ENCODE measurements at places on chromosomes 11 and 22.
A peak's percentile ranks its signal among the peaks of the same experiment; 100 is the strongest.

- peak; percentile 27 for DNase-seq
Observed at GRCh38 chr11:110059706-110060463, 33.3 kb upstream of the ZC3H12C start.

- DNase-seq, result no peak
Observed at GRCh38 chr11:57399221-57399620, 8.8 kb upstream of the PRG2 start.

DNA sequence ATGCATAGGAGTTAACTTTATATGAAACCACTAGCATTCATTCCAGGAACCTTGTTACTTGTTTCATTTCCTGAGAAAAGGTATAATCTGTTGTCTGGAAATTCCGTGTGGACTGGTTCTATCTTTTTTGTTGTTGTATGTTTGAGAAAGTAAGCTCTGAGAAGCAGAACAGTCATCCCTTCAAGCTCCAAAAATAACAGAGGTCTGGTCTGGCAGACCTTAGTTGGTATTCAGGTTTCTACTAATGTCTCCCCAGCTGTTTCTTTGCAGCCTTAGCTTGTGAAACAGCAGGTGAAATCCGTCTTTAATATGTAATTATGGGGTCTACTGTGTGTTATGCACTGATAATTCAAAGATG lies 2.4 kb downstream of the RNF121 start:
- no peak for DNase-seq

DNA sequence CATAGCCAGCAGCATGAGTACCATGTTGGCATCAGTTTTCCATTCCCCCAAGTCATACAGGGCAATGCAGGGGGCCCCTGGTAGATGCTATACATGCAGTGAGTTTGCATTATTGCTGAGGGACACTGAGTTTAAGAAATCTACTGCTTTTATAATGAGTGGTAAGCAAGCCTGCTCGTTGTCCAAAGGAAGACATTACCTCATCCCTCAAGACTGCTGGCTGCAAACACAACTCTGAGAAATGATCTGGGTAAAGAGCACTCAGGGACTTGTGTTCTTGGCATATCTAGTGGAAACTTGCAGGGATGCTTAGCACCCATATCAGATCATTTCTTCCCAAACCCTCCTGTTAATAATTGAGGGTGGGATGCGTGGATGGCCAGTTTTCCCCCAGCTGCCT lies 77.9 kb downstream of the CWC15 start:
- peak; percentile 86 for DNase-seq

GRCh38 chr11:19715373-19715772 lies 2.7 kb downstream of the NAV2 start:
- DNase-seq, result peak; percentile 89

DNA sequence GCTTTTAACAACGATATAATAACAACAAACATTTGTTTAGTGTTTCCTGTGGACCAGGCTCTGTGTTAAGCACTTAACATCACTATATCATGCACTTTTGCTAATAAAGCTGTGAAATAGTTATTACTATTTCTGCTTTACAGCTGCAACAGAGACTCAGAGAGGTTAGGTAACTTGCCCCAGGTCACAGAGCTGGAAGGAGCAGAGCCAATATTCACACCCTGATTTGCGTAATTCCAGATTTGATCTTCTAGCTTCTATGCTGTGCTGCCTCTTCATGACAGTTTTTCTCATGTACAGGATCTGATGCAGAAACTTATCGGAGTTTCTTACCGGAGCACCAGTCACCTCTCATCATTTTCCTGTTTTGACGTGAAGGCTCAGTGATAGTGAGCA lies 33.6 kb upstream of the EHF start:
- DNase-seq, result peak; percentile 50

GRCh38 chr11:59842316-59842715 lies 3.0 kb downstream of the CBLIF start:
- no peak for DNase-seq

DNA sequence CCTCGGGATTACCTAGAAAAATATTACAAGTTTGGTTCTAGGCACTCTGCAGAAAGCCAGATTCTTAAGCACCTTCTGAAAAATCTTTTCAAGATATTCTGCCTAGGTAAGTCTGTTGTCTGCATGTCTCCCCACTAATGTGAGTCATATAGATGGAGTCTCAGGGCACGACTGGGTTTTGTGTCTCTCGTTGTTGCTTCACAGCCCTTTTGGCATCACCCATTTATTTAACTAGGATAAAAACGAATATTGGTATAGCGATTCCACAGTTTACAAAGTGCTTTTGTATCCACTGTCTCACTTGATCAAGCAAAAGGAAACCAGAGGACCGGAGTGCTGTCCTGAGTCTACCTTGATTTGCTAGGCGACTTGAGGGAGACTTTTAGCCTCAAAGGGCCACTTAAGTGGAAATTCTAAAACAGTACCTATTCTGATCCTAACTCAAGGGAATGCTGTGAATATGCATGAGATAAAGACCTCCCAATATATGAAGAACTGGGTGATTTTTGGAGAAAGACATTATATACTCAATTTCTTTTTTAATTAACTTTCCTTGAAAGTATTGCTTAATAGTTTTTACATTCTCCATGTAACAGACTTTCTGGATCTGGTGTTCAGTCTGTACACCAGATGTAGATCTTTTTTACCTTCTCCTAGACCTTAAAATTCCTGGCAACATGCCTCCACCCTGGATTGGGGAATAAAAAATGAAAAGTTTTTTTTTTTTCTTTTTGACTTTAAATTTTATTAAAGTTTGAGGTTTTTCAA lies 590 bp downstream of the NNMT start:
- DNase-seq, result no peak

DNA sequence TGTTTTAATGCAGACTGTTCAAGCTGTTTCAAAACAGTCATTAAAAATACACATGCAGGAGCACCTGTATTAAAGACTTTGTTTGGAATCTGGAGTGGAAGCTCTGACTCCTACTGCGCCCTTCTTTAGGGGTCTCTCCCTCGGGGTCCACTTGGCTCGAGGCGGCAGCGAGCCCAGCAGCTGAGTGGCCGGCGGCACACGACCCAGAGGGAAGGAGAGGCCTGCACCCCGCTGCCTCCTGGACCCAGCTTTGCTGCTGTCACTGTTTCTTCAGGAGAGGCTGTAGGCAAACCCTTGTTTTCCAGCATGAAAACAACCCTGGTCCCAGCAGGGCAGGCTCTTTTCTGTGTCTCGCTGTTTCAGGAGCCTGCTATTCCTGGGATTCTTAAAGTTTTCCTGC lies 29.2 kb downstream of the MUC6 start:
- DNase-seq, result no peak

DNA sequence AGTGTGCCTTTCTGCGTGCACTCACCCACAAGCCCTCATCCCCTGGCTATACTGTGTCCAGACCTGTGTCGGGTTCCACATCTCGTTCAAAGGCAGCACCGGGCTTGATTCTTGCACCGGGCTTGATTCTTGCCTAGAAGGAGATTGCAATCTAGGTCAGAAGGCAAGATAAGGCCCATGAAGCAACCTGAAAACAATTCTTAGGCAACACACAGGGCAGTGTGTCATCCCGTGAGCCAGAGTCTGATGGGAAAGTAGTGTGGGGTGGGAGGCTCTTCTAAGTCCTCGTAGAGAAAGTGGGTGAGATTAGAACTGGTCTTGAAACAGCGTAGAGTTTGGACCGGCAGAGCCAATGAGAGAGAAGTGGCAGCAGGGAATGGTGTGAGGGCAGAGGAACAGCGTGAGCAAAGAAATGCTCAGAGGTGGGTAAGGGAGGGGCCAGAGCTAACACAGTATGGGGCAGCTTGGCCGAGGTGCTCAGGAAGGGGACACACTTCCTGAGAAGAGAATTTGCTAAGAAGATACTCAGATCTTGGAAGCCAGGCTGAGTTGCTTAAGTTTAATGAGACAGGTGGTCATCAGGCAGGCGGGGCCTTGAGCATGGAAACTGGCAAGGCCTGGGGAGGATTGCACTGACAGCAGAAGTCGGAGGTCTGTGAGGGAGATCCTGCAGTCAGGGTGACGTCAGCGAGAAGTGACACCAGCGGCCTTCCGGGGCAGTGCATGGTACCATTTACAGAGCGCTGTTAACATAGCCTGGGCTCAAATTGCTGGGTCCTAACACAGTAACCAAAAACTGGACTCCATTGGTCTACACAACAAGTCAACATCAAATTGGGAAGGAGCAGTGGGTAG lies 40.7 kb upstream of the DKK3 start:
- peak; percentile 99 for DNase-seq

DNA sequence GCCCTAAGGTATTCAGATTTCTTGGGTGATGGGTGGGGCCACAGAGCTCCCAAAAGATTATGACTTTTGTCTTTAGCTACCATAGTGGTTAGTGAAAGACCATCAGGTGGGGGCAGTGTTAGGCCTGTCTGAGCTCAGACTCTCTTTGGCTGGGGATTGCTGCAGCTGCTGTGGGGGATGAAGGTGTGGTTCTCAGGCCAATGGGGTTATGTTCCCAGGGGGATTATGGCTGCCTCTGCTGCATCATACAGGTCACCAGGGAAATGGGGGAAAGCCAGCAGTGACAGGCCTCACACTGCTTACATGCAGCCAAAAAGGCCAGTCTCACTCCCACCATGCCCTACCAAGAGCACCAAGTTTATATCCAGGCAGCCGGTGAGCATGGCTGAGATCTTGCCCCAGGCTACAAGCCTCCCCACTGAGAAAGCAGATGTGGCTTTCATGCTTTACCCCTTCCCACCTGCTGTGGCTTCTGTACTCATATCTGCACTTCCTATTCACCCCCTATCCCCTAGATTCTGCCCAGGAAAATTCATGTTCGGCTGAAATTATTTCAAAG lies 24.8 kb downstream of the CNTF start:
- DNase-seq, result no peak

Data from amniotic epithelial cell (primary cell).